NCI-H2029 (cell line): ENCODE measurements at places on chromosomes 6 and 20.

DNA sequence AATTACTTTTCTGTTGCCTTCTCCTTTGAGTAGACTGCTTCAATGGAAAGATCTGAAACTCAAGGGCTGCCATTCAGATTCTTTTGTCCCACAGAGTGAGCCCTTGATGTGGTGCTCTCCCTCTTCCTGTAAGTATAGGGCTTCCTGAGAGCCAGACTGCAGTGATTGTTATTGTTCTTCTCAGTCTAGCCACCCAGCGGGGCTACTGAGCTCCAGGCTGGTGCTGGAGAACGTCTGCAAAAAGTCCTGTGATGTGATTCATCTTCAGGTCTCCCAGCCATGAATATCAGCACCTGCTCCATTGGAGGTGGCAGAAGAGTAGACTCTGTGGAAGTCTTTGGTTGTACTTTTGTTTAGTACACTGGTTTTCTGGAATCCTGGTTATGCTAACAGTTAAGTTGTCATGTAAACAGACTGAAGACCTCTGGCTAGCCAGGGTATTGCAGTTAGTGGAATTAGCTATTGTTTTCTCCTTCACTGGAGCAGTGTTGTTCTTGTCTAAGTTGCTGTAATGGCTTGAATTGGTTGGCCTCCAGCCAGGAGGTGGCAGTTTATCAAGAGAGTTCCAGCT, 240.9 kb downstream of the COL12A1 start:
- no peak for DNase-seq

- DNase-seq: no peak
Measured at GRCh38 chr20:49987015-49987867, 4.5 kb downstream of the SNAI1 start.

- no peak for DNase-seq
Measured at GRCh38 chr6:41963371-41963770, 21.8 kb upstream of the CCND3 start.

DNA sequence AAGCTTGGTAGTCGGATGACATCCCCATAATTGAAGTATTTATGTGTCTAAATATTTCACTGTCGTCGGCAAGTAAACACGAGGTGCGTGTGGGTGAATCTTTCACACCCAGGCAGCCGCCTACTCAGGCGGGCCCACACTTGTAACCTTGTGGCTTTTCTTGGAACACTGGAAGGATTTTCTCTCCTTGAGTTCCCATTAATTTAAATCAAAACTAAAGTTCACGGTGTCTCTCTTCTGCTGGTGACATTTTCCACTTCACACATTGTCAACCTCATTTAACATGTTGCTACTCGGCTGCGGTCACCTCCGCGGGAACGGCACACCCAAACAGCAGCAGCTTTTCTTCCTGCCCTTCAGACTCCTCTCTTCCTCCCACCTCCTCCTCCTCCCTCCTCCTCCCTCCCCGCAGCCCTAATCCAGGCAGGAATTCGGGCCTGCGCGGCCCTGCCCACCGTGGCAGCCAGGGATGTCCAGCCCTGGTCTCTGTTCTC, 336.6 kb downstream of the QKI start:
- DNase-seq: no peak

- no peak for DNase-seq
Measured at GRCh38 chr6:15709651-15710269, 46.9 kb upstream of the DTNBP1 start.

GRCh38 chr6:53464927-53465460, 79.9 kb downstream of the GCLC start:
- DNase-seq: peak; percentile 43

DNA sequence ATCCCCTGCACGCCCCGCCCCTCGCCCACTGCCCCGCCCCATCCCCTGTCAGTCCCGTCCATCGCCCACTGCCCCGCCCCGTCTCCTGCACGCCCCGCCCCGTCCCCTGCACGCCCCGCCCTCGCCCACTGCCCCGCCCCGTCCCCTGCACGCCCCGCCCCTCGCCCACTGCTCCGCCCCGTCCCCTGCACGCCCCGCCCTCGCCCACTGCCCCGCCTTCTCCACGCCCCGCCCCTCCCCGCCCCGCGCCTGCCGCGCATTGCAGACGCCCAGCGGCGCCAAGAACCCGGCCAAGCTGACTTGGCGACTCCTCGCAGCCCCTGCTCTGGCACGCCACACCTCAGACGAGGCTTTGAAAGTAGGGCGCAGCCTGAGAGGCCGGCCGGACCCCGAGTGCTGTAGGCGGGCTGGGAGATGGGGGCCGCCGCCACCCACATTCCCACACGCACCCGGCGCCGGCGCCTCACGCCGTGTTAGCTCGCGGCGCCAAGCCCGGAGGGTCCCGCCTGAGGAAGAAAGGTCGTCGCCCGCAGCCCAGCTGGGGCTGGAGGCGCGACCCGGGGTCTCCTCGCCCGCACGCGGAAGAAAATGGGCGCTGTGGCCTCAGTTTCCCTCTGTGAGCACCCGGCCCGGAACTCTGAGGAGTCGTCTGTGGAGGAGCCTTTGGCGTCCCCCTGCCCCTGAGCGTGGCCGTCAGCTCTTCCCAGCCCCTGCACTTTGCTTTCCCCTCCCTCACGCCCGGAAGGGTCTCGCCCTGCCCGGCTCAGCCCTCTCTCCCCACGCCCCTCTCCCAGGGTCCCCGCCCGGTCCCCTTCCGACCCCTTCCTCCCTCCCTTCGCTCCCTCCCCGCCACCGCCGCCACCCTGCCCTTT, at the start of gene RAD21L1:
Gene RAD21L1 (plus strand): TSS at position 262 of the 872 bp plus-strand sequence. CDS start 2,410 bp downstream, outside the sequence.
- DNase-seq: peak; percentile 36

DNA sequence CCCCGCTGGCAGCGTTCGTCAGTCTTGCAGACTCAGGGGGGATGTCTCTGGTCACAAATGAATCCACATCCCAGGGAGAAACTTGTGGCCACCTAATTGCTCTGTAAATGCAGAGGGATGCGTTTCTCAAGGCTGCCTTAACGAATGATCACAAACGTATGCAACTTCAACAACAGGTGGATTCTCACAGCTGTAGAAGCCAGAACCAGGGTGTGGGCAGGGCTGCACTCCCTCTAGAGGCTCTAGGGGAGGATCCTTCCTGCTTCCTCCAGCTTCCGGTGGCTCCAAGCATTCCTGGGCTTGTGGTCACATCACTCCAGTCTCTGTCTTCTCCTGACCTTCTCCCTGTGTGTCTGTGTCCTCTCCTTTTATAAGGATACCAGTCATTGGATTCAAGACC, 3.3 kb upstream of the TAF4 start:
- no peak for DNase-seq

GRCh38 chr6:115832786-115833185, 227.9 kb downstream of the FRK start:
- DNase-seq: no peak

- DNase-seq: no peak
Measured at GRCh38 chr20:40958598-40958997, 70.0 kb upstream of the TOP1 start.

- DNase-seq: no peak
Measured at GRCh38 chr6:26105109-26105730, 18.0 kb downstream of the HFE start.

DNA sequence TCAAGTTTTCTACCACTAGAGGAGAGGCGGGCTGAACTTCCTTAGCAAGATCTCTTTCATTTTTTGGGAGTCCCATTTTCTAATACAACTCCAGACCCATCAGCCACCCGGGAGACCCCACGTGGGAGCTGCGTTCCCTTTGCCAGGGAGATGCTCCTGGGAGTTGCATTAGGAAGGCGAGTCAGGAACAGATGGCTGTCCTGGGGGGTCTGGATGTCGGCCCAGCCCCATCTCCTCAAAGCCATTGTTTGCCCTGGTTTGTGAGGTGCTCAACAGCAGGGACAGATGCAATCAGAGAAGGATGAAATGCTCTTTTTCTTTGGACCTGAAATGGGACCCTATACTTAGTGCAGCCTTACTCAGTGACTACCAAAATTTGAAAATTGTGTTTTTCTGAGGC, 39.4 kb downstream of the CARMIL1 start:
- DNase-seq: no peak

GRCh38 chr20:34343458-34344211, 19.4 kb upstream of the ITCH start:
- DNase-seq: no peak

DNA sequence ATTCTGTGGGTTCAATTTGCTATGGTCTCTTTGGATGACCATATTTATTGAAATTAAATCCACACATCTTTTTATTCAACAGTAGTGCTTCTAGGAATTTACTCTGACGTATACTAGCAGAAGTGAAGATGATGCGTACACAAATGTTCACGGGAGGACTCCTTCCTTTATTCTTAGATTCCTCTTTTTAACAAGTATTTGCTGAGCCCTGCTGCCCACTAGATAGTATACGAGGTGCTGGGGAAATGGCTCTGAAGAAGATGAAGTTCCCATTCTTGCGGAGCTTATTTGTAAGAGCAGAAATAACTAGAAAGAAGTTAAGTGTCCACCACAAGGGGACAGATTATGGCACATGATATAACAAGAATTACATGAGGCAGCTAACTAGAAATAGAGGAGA, 145.2 kb downstream of the DOK5 start:
- no peak for DNase-seq

DNA sequence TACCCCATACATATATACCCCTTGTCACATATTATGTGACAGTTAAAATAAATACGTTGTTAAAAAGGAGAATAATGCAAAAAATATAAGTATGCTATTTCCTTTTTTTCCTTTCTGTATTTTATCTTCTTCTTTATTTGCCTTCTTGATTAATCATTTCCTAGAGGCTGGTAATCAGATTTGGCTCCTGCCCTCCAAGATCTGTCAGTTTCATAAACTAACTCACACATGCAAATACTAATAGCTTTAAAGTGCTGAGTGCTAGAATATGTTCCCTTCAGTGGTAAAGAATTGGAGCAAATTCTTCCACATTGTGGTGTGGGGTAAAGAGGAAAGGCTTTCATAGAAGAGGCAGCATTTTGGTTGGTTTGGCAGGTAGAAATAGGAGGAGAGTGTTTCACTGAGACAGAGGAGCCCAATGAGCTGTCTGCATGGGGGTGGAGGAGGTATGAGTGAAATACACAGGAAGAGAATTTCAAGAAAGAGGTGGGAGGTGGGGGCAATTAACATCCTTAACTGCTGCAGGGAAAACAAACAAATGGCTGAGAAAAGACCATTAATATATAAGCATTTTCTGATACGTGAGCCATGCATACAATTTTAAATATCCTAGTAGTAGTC, 523.9 kb downstream of the BMP2 start:
- no peak for DNase-seq

GRCh38 chr20:20812136-20812535, 99.7 kb upstream of the RALGAPA2 start:
- no peak for DNase-seq

DNA sequence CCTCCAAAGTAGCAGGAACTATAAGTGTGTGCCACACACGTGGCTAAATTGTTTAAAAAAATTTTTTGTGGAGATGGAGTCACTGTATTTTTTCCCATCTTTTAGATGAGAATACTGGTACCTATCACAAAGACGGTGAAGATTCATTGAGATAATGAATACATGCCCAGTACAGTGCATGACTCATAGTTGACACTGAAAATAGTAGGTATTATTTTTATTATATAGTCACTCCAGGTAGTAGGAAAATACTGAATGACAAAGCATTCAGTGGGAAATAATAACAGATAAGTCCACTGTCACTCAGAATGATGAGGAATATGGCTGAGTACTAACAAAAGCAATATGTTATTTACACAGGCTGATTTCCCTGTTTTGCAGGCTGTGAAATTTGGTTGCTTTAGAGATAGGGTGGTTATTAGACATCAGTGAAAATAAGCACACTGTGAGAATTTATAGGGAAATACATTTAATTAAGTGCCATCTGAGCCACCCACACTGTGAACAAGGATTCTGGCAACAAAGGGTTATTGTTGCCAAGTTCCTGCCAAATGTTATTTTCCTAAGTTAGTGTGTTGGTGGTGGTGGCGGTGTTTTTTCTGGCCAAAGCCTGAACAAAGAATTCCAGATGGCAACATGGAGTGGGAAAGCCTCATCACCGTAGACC, 129.8 kb upstream of the FOXQ1 start:
- DNase-seq: no peak

DNA sequence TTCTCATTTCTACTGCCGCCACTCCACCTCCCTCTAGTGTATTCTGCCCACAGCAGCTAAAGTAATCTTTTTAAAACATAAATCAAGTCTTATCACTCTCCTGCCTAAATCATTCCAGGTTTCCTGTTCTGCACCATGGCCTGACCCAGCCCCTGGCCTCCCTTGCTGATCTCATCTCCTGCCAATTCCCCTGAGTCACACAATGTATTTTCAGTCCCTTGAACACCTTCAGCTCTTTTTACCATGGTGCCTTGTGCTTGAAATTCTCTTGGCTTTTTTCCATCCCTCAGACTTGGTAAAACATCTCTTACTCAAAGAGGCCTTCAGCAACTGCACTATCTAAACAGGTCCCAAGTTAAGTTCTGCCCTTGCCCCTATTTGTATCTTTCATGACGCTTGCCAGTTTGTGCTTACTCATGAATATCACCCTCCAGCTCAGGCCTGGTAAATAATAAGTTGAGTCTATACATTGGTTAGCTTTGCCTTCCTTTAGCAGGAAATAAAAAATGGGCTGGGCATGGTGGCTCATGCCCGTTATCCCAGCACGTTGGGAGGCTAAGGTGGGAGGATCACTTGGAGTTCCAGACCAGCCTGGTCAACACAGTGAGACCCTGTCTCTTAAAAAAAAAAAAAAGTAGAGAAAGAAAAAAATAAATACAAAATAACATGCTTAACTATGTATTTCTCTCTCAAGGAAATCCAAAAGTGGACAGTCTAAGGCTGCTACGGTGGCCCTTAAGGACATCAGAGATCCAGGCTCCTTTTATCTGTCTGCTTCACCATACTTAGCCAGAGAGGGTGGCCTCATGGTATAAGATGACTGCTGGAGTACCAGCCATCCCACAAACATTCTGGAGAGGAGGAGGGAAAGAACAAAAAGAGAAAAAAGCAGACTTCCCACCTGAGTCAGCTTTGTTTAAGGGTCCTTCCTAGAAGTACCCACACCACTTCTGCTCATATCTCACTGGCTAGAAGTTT, 62.2 kb downstream of the ARFGEF2 start:
- DNase-seq: no peak

- DNase-seq: no peak
Measured at GRCh38 chr20:46351357-46352058, 43.2 kb upstream of the CDH22 start.

GRCh38 chr6:101537753-101538316, 144.3 kb downstream of the GRIK2 start:
- DNase-seq: no peak

- DNase-seq: no peak
Measured at GRCh38 chr20:49935746-49936152, 448 bp upstream of the RNF114 start.

- no peak for DNase-seq
Measured at GRCh38 chr6:115783402-115784061, 277.2 kb downstream of the FRK start.

- no peak for DNase-seq
Measured at GRCh38 chr6:41440958-41441357, 105.2 kb upstream of the FOXP4 start.

- no peak for DNase-seq
Measured at GRCh38 chr20:19218411-19218810, 6.0 kb downstream of the SLC24A3 start.
